ENCODE measurements at places on chromosomes 12 and 14. TPM values are rescaled to one million over a fixed set of nuclear protein-coding genes. Genes with fewer than 3 reads are reported as not detected.
A peak's percentile ranks its signal among the peaks of the same experiment; 100 is the strongest.

DNA sequence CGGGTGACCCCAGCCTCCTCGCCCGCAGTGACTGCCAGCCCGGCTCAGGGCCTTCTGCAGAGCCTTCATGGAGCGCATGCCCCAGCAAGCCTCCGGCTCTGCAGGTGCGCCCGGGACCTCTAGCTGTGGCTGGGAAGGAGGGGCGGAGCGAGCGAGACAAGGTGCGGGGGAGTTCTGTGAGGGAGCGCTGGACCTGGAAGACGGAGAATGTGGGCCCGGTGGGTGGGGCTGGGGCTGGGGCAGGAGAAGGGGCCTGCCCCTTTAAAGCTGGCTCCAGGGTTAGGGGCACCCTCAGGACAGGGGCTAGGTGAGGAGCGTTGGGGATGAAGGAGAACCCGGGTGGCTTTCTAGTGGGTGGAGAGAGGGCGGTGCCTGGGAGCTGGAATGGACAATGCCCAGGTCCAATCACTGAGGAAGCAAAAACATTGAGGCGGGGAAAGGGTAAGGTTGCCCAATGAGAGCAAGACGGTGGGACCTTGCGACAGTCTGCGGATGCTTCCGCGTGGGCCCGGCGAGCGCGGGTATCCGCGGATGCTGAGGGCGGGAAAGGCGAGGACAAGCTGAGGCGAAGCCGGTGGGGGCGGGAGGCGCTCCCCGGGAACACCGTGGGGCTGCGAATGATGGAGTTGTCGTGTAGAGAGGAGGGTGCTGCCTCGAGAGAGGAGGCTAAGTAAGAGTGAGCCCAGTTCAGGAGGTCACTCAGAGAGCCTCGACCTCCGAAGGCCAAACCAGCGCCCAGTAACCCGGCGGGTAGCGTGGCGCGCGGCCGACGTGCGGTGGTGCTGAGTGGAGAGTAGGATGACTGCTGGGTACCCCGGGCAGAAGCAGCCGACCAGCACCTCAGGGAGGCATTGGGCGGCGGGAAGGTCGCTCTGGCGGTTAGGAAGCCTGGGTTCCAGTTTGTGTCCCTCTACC, at the start of gene GLS2:
Gene GLS2, minus strand, starts transcription at position 121 of the 915 bp plus-strand sequence. Its CDS starts 43 bp downstream, at position 78.
- peak; percentile 75 for DNase-seq
- H3K4me1 ChIP-seq = peaks cover 4% of the 10 kb centered on the region
- H3K27ac ChIP-seq = no peak within 1 kb of the TSS
- H3K27me3 ChIP-seq = peaks cover 24% of the 10 kb centered on the region
- H3K36me3 ChIP-seq = no peaks in the 10 kb centered on the region
- H3K4me3 ChIP-seq = peak within 1 kb of the TSS; percentile 27

GRCh38 chr14:61191733-61192132, 89.4 kb downstream of the TMEM30B start:
- H3K36me3 ChIP-seq = no peaks in the 10 kb centered on the region
- no peak for DNase-seq
- peaks cover 21% of the 10 kb centered on the region for H3K4me1 ChIP-seq
- H3K27me3 ChIP-seq = no peaks in the 10 kb centered on the region

Gene FGD4
- 44.8 TPM for total RNA-seq

Gene DIABLO
- total RNA-seq = 49.9 TPM

GRCh38 chr12:6384499-6385436, 806 bp downstream of the LTBR start:
- DNase-seq = no peak
- peaks cover 20% of the 10 kb centered on the region for H3K4me1 ChIP-seq
- peaks cover 9% of the 10 kb centered on the region for H3K36me3 ChIP-seq
- H3K27me3 ChIP-seq = no peaks in the 10 kb centered on the region

DNA sequence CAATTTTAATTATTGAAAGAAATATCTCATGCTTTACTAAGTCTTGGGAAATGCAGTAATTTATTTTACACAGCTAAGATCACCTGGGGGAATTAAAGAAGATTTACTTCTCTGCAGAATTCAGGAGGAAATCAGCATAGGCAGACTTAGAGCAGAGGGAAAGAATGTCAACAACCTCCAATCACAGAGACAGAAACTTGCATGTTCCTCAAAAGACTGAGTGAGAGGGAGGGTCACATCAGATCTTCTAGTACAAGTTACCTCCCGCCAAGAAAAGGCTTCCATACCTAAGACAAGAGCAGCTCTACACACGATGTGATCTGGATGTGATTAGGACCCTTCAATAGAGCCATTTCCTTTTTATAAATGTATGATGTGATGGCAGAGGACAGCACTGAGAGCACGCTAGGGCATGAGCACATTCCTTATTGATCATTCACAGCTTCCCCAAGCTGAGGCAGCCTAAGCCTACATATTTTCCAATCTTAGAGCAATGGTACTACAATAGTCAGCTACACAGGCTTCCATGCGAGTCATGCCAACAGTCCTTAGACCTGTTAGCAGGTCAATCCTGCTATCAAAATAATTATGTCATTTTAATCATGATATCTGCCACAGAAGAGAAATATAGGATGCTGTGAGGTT, 403.3 kb downstream of the ETNK1 start:
- H3K27me3 ChIP-seq = no peaks in the 10 kb centered on the region
- DNase-seq = no peak
- no peak overlapping the region for H3K4me3 ChIP-seq
- H3K27ac ChIP-seq = no peak overlapping the region
